ENCODE measurements at places on chromosomes 13 and 19.

DNA sequence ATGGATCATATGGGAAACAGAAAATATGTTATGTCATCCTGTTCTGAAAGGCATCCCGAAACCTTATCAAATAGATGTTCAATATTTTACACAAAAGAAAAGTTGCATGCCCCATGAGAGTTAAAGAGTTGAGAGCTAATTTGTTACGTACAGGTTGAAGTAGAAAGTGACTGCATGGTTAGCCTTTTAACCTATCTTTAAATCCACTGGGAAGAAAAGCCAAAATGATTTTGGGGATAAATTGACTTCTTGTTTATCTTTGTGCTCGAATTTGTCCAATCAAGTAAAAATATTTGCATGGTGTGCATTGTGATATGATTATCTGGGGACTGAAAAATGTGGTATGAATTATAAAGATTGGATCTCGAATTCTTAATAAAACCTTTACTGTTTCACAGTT, 230.1 kb downstream of the POSTN start:
- no peak for DNase-seq

DNA sequence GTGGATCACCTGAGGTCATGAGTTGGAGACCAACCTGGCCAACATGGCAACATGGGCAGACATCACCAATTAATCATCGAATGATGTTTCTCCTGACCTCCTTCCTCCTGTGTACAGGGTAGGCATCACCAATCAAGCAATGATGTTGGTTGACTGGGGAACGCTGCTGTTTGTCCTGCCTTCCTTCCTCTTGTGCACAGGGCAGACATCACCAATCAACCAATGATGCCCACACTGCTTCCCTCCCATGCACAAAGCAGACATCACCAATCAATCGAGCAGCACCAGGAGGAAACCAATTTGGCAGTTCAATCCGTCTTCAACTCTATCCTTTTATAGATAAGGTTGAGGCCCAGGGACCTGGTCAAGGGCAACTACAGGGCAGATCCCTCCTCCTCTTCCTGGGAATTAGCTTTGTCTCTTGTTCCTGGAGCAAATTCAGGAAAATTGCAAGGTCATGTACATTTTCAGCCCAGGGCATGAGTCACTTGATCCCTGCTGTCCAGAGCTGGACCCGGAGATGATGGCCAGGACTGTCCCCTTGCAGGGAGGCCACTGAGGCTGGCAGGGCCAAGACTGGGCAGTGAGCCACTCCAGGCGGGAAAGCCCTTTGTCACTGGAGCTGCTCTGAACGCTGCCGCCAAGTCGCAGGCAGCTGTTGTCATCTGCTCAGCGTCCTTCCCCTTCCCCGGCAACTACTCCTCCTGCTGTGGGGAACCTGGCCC, 5.3 kb upstream of the CSNK1G2 start:
- DNase-seq, result no peak

DNA sequence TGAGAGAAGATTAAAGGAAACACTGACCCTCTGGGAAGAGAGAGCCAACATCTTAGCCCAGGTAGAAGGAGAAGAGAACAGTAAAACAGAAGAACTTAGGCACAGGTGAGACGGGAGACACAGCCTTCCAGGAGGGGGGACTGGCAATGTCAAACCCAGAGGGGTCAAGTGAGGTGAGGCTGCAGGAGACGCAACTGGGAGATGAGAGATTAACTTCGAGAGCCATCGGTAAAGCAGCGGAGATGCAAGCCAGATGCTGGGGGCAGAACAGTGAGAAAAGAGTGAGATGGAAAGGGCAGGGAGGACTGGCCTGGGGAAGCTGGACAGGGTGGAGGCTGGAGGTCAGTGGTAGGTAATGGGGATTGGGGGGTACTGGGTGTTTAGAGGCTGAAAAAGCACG, 5.2 kb downstream of the INSR start:
- no peak for DNase-seq

DNA sequence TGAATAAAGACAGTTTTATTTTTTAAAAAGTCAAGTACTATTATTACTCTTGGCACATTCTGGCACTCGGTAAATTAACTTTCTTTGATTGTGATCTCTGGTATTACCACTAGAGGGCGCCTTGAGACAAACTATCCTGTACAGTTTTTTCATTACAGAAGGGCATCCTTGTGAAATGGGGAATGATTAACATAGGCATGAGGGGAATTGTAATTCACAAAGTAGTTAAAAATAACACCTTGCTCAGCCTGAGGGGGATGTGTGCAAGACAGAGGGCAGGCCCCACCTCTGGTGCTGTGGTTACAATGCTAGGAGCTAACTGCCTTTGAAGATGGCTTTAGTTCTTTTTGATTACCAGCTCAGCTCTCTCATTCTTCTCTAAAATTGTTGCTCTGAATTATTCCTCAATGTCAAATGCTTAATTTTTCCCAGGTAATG, 24.2 kb upstream of the C1QTNF9B start:
- DNase-seq, result no peak

DNA sequence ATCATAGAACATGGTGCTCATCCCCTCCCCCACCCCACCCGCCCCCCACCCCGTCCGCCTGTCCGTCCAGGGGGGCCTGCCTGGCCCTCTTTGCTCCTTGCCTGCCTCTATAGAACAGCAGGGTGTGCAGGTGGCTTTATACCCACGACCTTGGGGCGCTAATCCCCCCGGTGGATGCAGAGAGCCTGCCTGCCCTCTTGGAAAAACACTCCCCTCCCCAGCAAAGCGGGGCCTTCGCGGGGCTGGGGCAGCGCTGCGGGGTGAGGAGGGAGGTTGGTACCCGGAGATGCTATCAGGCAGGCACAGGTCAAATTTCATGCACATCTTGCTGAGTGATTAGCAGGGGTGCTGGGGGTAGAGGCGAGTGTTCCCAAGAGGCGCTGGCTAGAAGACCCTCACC, 21.9 kb downstream of the RFX1 start:
- no peak for DNase-seq

Data from activated naive CD8-positive, alpha-beta T cell treated with anti-CD3 and anti-CD28 coated beads, Interleukin-2, amount 50 U/mL, for 24 hours (primary cell).